ENCODE measurements at places on chromosomes 3 and 15.

DNA sequence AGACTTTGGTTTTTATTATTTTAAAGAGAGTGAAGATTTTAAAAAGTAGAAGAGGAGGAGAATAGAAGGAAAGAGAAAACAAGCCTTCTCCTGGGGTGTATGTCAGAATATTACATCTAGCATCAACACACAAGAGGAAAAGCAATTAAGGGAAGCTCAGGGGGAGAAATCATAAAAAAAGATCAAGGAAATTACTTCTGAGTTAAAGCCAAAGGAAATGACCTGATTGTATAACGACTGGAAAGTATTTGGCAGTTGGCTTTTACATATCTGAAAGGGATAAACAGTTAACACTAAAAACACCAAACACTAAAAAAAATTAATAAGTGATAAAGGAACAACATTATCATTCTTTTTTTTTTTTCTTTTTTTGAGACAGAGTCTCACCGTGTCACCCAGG is 58.4 kb downstream of the CPNE4 start:
- no peak for DNase-seq

- DNase-seq: no peak
Observed at GRCh38 chr15:57549935-57550334, 41.8 kb upstream of the MYZAP start.

DNA sequence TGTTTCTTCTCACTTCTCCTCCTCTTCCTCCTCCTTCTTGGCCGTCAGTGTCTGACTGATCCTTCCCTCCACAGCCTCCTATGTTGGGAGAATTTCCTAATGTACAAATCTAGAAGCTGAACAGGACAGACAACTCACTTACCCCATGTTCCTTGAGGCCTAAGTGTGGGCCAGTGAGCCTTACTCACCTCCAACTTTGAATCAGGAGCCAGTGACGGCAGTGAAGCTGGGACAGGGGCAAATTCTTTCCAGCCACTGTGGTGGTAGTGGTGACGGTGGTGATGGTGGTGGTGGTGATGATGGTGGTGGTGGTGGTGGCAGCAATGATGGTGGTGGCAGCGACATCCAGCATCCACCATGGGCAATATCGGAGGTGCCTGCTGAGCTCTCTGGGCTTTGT is 166.3 kb downstream of the FAM43A start:
- DNase-seq: no peak

- DNase-seq: no peak
Observed at GRCh38 chr3:153414982-153415381, 253.0 kb downstream of the RAP2B start.
